ENCODE measurements at places on chromosomes 1 and 21.

GRCh38 chr1:66022904-66023620 is 230.4 kb downstream of the PDE4B start:
- DNase-seq: no peak

DNA sequence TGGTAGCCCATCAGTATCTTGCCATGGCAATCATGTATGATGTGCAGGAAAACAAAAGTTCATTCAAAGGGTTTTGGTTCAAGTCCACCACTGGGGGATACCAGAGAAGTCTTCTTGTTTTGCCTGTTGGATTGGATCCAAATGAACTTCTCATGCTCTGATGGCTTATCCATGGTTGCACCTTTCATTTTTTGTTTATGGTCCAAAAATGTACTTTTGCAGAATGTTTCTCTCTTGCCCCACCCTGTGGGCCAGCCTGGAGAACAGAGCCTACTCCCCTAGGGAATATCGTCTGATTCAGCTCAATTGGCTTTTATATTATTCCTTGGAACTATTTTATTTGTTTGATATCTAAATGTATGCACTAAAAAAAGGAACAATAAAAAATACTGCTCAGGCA is 20.1 kb upstream of the CLCA1 start:
- DNase-seq: no peak

- no peak for DNase-seq
Observed at GRCh38 chr1:24635195-24635843, 7.8 kb upstream of the SRRM1 start.

GRCh38 chr1:68180441-68181164 is 51.7 kb downstream of the WLS start:
- DNase-seq: no peak

- peak; percentile 91 for DNase-seq
Observed at GRCh38 chr1:26833432-26834405, 7.2 kb downstream of the ZDHHC18 start.

DNA sequence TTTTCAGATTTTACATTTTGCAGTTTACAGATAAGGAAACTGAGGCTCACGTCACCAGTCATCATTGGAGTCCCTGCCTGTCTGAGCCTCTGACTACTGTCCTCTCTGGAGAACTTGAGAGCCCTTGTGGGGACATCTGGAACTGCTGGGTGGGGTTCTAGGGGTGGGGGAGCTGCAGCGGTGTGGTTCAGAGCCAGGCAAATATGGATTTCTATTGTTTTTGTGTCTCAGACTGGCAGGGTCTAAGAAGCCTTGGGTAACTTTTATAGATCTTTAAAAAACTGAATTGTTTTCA is 46.9 kb downstream of the IER5 start:
- DNase-seq: no peak

GRCh38 chr1:51058858-51059257 is 43.2 kb upstream of the C1orf185 start:
- DNase-seq: no peak

DNA sequence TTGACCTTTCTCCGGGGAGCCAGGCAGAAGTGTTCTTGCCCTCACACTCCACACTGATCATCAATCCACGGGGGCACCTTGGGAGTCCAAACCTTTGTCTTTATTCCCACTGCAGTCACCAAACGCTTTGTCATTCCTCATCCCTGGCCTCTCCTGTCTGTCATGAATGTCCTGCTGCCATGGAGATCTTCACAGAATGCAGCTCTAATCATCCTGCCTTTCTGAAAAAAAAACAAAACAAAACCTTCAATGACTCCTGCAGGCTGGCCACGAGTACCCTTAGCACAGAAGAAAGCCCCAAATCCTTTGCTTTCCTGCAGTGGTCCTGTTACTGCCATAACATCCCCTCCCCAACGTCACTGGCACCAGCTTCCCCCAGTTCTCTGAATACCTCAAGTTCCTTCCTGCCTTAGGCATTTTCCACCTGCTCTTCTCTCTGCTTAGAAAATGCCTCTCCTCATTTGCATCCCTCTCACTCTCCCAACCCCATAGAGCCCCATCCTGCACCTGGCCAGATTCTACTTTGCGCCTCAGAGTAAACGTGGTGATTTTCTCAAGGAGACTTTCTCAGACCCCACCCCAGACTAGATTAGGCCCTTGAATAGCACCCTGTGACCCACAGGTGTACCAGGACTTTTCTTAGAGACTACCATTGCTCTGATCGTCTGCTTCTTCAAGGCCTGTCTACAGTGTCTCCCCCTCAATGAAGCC is 131.2 kb downstream of the AK5 start:
- no peak for DNase-seq

DNA sequence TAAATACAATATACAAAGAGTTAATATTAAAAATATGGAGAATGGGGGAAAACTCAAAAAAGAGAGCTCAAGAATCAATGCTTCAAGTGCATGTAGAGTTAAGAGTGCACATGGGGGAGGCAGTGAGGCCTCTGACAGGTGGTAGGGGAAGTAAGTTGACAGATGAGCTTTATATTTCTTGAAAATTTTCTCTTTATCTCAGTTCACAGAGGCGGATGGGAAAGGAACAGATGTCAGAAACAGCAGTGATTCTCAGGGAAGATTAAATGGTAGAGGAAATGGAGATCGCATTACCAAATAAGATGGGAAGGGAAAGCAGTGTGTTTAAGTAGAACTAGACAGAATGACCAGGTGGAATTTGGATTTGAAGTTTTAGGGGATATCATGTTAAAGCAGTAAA is 200.1 kb upstream of the C1orf105 start:
- no peak for DNase-seq

DNA sequence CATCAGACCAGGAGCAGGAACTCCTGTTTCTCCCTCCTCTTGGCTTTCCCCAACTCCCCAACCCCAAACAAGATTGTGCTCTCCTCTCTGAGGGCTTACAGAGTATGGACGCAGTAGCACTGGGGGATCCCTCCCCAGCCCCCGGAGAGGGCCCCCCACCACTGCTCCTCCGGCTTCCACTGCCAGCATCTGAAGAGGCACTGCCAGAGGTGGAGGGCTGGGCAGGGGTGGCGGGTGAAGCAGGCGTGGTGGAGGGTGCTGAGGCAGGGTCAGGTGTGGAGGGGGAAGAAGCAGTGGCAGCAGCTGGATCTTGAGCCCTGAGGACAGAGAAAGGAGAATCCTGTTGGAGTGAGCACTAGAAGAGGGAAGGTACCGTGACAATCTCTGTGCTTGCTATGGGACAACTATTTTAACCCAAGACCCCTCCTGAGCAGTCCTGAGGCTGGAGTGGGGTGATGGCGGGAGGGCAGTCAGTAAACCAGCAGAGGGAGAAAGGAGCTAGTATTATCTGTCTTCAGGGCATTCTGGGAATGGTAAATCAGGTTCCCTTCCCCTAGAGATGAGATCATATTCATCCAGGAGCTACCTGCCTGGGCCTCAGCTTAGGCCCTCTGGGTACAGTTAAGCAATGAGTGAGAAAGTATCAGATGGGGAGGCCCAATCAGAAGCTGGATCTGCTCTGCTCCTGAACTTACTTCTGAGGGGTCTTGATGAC is 2.4 kb downstream of the UBQLN4 start:
- no peak for DNase-seq

DNA sequence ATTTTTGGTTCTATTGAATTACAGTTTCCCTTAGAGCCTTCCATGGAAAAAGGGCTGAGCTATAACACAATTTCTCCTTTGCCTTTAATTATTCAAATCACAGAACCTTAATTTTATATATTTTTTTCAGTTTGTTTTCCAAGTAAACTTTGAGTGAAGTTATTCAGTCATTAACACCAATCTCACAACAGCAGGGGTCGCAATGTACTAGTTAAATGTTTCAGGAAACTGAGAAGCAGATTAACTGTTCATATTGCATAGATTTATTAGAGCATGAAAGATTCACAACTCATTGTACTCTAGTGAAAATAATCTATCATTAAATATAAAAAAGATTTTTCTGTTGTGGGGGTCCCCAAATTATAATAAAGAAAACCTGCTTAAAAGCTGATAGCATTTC is 64.1 kb downstream of the KIFAP3 start:
- peak; percentile 13 for DNase-seq

DNA sequence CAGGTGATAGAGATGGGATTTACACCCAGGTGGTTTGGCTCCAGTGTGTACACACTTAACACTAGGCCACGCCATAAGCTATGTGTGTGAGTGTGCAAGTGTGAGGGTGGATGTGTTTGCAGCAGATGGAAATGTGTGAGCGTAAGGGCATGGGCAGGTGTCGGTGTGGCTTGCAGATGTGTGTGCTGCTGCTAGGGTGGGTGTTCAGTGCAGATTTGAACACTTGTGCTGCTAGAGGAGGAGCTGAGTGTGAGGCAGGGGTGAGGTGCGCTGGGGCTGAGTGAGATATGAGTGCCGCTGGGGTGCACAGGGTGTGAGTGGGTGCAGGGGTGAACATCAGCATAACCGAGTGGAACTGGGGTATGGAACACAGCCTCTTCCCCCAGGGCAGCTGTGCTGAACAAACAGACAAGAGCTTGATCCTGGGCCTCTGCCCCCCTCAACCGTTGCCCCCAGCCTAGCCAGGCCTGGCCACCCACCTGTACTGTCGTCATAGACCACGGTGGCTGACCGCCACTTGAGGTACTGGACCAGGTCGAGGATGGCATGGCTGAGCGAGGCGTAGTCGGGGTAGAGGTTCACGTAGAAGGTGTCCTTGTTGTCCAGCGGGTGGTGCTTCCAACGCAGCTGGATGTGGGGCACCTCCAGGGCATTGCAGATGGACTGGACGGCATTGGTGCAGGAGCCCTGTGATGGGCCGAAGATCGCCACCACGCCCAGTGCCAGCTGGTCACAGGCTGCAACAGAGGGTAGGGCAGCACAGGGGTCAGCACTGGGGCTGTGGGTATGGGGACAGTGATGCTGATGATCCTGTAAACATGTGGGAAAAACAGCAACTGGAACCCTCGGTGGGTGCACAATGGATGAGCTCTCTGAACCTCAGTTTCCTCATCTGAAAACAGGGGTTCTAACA is 153.9 kb downstream of the GRIK3 start:
- no peak for DNase-seq

- no peak for DNase-seq
Observed at GRCh38 chr1:40243351-40243750, 4.4 kb upstream of the TMCO2 start.

- DNase-seq: no peak
Observed at GRCh38 chr1:39398278-39399021, 93.0 kb upstream of the BMP8A start.

GRCh38 chr1:182315167-182315556 is 76.4 kb downstream of the GLUL start:
- DNase-seq: no peak

DNA sequence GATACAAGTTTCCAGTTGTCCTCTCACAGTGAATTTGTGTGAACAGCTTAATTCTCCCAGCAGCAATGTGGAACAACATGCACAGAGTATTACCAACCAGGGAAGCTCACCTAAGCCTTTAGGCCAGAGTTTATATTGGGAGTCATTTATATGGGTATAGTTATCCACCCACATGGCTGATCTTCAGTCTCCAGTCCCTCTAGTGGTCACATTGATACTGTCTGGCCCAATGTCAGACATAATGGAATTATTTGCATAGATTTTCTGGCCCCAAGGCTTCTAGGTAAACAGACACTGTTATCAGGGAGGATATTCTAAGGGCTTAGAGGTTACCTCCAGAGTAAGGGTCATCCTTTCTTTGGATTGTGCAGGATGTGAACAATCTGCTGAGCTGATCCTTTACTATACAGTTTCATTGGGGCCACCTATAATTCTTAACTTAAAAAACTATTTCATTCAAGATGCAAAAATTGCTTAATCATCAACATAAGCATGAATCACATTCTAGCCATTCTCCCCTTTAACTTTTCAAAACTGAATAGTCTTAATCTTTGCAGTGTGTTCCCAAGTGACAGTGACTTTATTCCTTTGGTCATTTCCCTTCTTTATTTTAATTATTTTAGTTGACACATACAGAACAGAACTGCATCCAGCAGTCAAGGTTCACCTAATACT is 210.9 kb downstream of the LTN1 start:
- no peak for DNase-seq

Data from naive thymus-derived CD8-positive, alpha-beta T cell (primary cell).